ENCODE measurements at places on chromosomes 13 and 19.
A peak's percentile ranks its signal among the peaks of the same experiment; 100 is the strongest.

- DNase-seq, result no peak
Observed at GRCh38 chr13:36973621-36974295, 25.4 kb downstream of the ALG5 start.

DNA sequence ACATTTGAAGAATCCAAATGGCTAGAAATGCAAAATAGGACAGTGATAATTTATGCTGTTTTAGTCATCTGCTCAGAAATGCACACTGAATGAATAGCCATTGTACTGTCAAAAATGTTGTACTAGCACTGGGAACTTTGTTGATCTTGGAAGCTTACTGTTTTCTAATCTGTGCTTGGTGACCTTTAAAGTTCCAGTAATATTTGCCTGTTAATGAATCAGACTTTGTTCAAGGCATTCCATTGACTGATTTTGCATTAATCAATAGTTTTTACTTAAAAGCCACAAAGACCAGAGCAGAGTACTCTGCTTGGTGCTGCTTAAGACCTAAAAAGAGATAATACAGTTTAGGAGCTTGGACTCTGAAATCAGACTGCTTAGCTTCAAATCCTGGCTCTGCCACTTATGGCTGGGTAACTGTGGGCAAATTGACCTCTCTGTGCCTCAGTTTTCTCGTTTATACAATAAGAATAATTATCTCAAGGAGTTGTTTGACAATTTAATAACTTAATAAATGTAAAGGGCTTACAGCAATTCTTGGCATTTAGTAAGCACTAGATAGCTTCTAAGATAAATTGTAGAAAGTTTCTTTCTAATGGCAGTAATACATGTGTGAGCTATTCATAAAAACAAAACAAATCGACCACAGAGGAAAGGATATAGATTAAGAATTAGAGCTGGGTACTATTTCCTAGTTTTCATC, 4.6 kb upstream of the SLAIN1 start:
- no peak for DNase-seq

DNA sequence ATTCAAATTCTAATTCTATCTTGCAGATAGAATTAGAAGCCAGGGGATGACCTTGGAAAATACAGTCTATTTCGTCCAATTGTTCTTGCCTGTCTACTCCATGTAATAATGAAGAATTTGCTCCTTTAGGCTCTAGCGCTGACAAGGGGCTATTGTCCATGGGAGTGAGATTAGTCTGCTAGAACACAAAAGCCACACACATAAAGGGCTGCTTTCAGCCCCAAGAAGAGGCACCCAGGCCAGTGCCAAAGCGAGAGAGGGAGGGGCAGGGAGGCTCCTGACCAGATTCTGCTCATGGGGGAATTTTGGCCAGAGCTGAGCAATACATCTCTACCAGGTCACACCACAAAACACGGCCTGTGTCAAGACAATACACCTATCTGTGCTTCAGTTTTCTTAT, 1306.9 kb downstream of the UQCRFS1 start:
- no peak for DNase-seq

GRCh38 chr13:28476919-28477708, 17.8 kb downstream of the FLT1 start:
- DNase-seq, result no peak

- DNase-seq, result no peak
Observed at GRCh38 chr13:94327318-94327717, 152.2 kb downstream of the DCT start.

DNA sequence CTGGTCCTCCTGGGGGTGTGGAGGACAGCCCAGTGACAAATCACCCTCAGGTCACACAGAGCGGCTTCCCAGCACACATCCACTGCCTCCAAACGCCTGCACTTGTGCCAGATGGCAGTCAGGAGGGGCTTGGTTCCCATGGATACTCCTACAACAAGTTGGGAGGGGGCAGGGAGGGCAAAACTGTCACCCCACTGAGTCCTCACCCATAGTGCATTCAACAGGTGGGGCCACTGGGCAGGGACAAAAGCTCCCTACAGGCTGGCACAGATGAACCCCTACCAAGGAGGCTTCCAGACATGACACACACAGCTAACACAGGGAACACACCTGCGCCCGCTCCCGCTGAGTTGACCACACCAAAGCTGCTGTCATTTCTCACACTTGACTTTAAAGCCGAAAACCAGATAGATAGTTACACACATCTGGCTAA, 120.5 kb downstream of the STK24 start:
- no peak for DNase-seq

DNA sequence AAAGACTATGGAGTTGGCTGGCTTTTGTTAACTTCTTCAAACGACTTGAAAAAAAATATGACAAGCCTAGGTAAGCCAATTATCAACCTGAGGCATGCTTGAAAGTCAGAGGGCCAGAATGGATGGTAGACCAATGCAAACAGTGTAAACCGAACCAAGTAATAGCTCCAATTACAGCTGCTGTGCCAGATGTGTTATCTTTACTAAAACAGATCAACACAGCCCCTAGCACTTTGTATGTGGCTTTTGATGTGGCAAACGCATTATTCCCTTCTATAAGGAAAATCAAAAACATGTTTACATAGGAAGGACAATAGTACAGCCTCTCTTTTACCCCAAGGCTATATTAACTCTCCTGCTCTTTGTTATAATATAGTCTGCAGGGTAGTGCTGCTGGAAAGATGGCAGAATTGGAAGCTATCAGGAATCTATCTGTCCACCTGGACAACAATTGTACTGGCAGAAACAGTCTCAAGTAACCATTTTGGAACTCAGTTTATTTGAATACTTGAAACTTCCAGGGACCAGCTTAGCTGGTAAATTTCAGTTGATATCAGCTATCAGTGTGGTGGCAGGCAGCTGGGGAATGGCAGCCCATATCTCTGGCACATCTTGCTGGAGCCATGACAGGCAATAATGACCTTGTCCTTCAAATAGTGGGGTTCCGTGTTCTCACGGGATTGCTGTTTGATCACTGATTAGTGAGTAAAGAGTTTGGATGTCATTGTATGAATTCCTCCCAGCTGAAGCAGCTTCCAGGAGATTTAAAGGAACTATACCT, 144.4 kb upstream of the WASF3 start:
- DNase-seq, result no peak

GRCh38 chr19:3224346-3225168, at the start of gene CELF5:
TSS of gene CELF5 (plus strand) at chr19:3224661. CDS start at chr19:3224740, 79 bp downstream.
- peak; percentile 68 for DNase-seq

DNA sequence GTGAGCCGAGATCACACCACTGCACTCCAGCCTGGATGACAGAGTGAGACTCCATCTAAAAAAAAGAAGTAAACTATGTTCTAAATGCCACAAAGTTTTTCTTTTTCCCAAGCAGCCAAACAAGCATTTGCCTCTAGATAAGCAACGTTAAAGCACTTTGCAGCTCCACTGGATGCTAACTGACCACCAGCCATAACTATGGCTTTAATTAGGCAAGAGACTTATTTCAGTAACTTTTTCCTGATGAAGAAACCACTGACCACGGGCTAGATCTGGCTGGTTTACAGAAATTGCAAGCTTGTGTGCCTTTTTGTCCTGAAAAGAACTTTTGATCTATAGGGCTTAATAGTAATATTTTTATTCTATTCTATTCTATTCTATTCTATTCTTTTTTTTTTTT, 22.1 kb downstream of the CD70 start:
- no peak for DNase-seq

- no peak for DNase-seq
Observed at GRCh38 chr13:40464337-40465014, 202.0 kb downstream of the FOXO1 start.

DNA sequence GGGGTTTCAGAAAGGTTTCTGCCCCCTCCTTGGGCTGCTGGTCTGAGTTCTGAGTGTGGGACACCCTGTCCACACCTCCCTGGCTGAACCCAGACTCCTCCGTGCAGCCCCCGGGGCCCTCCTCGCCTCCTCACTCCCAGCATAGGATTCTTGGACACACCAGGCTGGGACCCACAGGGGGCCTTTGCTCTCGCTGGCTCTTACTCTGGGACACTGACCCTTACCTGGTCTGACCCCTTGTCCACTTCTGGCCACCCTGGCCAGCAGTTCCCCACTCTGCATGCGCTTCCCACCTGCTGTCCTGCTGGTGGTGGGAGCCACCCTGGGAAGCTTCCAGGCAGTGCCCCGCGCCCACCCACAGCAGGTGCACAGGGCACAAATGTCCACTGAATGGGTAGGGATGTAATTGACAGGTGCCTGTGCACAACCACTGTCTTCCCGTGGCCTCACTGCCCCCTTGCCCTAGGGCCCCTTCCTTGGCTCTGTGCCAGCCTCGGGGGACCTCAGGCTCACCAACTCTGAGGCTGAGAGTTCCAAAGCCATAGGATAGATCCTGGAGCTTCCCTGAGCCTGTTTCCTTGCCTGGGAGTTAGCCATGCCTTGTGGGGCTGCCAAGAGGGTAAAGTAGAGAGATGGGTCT, 7.0 kb upstream of the SLC25A42 start:
- DNase-seq, result no peak

DNA sequence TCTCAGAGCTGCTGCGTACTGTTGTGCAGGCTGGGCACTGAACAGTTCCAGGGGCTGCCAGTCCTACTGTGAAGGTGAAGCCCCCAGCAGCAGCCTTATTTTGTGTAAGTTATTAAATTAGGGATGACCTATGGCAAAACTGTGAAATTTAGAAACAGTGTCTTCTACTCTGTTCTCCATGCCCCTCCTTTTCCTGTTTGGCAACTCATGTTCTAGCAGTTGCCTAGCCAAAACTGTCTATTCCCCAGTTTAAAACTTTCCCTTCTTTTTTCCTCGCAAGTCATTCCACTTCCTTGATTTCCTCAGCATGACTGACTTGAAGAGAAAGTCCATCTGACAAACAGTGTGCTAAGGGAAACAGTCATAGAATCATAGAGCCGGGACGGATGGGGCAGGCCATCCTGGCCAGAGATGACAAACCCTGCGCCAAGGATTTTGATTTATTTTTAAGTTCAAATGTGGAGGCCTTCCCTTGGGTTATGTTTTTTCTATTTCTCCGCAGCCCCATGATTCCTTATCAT, 78.1 kb upstream of the OLFM4 start:
- no peak for DNase-seq

DNA sequence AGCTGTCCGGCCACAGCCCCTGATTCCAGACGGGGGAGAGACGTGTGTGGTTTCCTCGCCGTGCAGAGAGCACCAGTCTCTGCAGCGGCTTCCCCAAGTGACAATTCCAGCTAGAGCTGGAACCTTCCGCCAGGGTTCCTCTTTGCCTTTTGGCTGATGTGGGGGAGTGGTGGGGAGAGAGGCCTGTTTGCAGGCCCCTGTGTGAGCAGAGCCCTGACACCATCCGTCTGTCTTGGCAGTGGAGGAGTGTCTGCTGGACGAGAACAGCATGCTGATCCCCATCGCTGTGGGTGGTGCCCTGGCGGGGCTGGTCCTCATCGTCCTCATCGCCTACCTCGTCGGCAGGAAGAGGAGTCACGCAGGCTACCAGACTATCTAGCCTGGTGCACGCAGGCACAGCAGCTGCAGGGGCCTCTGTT, 25.0 kb downstream of the LAMP1 start:
- DNase-seq, result no peak

DNA sequence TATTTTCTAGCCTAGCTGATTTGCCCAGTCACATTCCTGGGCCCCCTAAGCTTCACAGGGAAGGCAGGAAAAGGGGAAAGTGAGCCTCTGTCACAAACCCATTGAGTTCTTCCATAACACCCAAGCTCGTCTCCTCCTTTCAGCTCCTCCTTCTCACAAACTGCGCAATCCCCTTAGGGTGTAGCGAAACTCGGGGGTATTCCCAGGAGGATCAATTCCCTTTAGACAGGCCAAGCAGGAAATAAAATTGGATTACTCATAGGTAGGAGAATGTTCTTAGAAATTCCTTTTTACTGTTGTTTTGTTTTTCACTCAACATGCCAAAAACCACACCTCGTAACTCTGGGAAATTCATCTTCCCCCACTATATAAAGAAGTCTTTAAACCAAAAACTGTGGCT, 139.3 kb downstream of the IRS2 start:
- DNase-seq, result no peak

- DNase-seq, result no peak
Observed at GRCh38 chr13:48403151-48403631, 9.7 kb downstream of the LPAR6 start.

- no peak for DNase-seq
Observed at GRCh38 chr19:7288977-7289376, 5.2 kb downstream of the INSR start.

DNA sequence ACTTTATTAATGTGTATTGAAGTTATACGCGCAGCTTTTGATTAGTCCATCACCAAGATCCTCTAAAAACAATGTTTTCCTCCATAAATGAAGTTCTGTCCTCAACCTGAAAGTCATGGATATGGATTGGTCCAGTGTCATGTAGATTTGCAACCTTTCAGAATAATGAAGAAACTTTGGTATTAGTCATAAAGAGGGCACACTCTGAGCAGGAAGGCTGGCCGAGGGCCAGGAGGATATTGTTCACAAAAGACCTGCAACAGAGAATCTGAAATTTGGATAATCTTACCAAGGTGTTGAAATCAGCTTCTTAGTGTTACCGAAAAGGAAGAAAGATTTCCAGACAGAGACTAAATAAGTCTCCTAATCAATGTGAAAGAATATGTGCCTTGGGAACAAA, 20.7 kb downstream of the CLDN10 start:
- no peak for DNase-seq

DNA sequence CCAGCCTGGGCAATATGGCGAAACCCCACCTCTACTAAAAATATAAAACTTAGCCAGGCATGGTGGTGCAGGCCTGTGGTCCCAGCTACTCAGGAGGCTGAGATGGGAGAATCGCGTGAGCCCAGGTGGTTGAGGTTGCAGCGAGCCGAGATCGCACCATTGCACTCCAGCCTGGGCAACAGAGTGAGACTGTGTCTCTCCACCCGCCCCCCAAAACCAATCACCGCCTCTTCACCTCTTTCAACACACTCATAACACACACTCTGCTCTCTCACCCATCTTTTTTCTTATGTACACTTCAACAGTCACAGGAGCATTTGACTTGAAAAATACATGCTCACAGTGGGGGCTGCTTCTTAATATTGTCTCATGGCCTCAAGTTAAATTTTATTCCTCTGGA, 76.8 kb downstream of the ESD start:
- DNase-seq, result no peak

DNA sequence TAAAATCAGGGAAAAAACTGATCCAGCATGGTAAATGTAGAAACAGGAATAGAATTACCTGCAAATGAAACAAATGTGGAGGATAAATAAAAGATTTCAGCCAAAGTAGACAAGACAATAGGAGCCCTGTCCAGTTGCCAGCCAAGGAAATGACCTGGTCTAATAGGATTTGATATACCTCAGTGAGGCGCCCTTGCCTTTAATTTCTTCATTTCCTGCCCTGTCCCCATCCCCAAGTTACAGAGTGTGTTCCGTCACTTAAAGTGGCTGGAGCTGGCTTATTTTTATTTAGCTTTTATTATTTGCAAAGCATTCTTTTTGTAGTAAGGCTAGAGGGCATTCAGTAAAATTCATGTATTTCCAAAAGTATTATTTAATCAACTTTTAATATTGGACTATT, 1022.0 kb downstream of the EFNB2 start:
- DNase-seq, result no peak

Data from stimulated activated CD4-positive, alpha-beta T cell treated with anti-CD3 and anti-CD28 coated beads, Interleukin-4, amount 100 ng/mL, for 1 hour (primary cell).